ENCODE measurements at places on chromosomes 7 and 10.

DNA sequence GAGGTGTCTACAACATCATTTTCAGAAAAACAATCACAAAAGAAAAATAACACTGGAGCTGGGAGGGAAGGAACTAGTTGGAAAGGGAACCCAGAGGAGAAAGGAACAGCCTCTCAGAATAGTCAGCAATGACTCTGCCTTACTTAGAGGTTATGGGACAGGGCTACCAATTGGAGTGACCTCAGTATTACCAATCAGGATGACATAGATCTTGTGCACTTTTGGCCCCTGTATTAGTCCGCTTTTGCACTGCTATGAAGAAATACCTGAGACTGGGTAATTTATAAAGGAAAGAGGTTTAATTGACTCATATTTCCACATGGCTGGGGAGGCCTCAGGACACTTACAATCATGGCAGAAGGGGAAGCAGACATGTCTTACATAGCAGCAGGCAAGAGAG is 99.7 kb upstream of the SDK1 start:
- no peak for DNase-seq

- peak; percentile 92 for DNase-seq
These were observed 5.1 kb upstream of the MYL7 start for GRCh38 chr7:44145969-44146911.

GRCh38 chr7:82122275-82122674 is 321.3 kb downstream of the CACNA2D1 start:
- no peak for DNase-seq

DNA sequence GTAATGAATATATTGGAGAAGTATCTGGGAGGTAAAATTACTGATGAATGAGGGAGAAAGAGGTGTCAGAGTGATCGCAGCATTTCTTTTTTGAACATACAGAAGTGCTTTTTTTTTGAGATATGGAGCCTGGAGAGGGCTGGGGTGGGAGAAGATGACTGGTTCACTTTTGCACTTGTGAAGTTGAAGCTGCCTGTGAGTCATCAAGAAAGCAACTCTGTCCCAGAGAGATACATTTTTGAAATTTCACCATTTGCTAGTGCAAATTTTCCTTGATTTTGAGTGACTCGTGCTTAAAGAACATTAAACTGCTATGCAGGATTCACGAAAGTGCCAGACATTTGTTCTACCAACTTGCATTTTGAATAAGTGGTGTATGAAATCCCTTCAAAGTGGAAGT is 81.8 kb downstream of the ADRA2A start:
- DNase-seq, result no peak

DNA sequence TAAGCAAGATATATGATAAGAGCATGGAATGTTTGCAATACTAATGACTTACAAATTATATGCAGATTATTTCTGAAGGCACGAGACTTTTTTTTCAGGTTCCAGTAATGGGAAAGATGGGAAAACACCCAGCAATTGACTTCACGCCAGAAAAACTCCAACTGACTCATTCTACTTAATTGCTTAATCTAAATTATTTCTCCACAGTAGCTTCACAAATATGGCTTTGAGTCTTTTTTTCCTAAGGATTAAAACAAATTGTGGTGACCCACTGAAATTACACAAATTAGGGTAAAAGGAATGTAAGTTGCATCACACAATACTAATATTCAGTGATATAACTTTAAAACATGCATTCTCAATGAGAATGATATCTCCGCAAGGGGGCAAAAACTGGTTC is 138.7 kb downstream of the GNAI1 start:
- no peak for DNase-seq

GRCh38 chr7:79529214-79529880 is 75.9 kb upstream of the MAGI2 start:
- no peak for DNase-seq

GRCh38 chr7:130377178-130377577 is 3.1 kb upstream of the CPA1 start:
- no peak for DNase-seq

DNA sequence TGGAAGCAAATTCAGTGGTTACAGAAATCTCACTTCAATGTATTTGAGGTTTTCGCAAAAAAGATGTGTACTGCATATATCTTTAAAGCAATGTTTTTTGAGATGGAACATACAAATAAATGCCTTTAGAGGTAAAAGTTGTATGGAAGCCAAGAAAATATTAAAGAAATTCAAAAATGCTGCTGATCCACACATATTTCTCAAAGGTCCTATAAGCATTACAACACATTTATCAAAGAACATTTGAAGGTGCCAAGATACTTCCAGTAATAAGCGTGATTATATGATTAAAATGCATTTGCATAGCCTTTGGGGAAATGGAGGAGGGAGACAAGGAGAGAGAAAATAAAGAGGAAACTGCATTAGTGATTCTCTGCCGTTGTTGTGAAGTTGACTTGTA is 260.1 kb downstream of the BICC1 start:
- DNase-seq, result no peak

DNA sequence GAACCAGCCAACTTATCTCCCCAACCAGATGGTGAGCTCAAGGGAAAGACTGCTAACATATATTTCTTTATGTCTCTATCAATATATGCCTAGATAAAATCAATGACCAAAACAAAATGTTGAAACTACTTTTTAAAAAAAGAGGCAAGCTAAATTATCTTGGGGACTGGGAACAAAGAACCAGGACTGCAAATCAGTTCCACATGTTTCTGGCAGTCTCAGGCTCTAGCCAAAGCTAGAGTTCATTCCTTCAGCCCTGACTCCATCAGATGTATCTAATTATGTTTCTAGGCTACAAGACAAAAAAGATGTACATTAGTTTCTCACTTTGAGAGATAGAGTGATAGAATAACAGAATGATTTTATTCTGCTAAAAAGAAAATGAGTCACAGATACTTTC is 1290.3 kb upstream of the SORCS1 start:
- DNase-seq, result no peak

DNA sequence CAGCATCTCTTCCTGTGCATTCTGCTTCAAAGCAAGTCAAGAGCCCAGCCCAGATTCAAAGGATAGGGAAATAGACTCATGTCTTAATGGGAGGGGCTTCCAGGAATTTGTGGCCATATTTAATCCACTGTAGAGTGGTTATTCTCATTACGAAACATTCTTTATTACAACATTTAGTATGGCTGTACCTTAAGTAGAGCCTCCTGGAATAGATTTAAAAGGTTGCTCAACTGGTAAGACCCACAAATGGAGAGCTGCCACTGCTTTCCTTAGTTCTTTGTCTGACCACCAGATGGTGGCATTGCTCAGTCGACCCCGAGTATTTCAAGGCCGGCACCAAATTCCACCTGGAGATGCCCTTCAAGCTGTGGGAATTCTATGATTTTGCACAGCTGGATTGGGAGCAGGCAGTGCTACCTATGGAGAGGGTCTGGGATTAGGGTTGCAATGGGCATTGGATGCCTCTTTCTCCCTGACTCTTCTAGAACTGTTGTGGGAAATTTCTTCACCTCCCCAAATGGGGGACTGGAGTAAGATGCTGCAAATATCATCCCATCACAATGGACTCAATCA is 102.2 kb downstream of the RBM20 start:
- DNase-seq, result peak; percentile 71

- no peak for DNase-seq
These were observed 87.5 kb upstream of the HGF start for GRCh38 chr7:81857385-81857784.

DNA sequence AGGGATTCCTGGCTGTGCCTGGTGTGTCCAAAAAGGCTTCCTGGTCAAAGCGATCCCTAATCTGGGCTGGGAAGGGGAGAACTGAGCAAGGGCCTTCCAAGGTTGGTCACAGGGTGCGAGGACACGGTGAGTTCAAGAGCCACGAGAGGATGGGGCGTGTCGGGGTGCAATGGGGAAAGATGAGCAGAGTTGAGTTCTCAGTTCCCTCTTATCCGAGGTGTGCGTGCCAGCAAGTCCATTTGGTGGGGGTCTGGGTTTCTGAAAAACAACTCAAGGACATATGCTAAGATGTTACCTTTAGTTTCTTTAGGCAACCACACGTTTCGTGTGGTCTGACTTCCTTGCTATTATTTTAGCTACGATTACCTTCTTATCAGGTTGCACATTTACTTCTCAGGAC is 1.3 kb downstream of the ZNF775 start:
- no peak for DNase-seq

GRCh38 chr10:25059990-25060389 is 43.6 kb downstream of the THNSL1 start:
- peak; percentile 82 for DNase-seq

GRCh38 chr10:99551158-99551557 is 18.4 kb downstream of the NKX2-3 start:
- DNase-seq, result no peak

DNA sequence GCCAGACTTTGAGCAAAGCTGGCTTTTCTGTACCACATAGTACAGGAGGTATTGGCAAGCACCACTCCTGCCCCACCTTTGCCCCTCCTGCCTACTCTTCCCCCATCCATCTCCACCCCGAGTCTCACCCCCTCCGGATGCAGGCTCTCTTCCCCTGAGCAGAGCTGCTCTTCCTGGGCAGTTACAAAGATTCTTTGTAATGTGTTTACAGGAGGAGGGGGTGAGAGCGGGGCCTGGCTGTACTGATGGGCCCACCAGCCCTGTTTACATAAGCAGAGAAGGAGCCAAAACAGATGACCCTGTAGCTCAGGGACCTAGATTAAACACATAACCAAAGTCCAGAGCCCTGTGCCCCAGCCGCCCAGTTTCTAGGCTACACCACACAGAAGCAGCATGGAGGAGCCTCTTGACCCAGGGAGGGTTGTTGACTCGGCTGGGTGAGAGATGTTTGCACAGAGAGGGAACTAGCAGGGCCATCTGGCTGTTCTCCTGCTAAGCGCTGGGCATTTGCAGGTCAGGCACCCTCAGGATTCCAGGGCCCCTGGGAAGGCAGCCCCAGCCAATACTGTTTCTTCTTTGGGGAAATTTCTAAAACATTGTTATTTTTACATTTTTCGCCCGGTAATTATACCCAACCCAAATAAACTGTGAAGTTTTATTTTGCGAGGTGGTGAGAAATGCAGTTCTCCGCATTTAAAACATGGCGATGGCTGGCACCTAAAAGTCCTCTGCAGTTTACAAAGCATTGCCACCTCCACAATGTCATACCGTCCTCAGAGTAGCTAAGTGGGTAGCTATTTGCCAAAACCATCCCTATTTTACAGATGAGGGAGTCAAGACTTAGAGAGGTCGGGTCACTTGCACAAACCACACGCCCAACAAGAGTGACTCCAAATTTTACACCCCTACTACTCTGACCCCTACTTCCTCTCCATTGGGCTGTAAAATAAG is 11.4 kb upstream of the ZKSCAN1 start:
- peak; percentile 89 for DNase-seq

- peak; percentile 56 for DNase-seq
These were observed 56.9 kb downstream of the NEUROG3 start for GRCh38 chr10:69516316-69516715.

DNA sequence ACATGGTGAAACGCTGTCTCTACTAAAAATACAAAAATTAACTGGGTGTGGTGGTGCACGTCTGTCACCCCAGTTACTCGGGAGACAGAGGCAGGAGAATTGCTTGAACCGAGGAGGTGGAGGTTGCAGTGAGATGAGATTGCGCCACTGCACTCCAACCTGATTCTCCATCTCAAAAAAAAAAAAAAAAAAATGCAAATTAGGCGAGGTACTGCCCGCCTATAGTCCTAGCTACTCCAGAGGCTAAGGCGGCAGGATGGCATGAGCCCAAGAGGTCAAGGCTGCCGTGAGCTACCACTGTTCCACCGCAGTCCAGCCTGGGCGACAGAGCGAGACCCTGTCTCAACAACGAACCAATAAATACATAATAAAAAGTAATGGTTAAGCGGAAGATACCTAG is 1.1 kb upstream of the EIF4H start:
- peak; percentile 48 for DNase-seq

DNA sequence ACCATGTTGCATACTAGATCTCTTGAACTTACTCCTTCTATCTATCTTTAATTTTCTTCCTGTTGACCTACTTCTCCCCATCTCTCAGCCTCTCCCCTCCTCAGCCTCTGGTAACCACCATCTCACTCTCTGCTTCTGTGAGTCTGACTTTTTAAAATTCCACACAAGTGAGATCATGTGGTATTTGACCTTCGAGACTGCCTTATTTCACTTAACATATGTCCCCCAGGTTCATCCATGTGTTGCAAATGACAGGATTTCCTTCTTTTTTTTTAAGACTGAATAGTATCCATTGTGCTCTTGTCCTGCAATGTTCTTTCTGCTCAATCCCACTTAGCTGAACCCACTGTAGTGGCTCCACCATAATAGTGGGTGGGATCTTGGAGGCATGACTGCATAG is 51.4 kb upstream of the DNAJC1 start:
- DNase-seq, result no peak

- DNase-seq, result peak; percentile 25
These were observed 9.0 kb upstream of the SLC13A1 start for GRCh38 chr7:123208793-123209192.

GRCh38 chr7:42070068-42070467 is 166.9 kb downstream of the GLI3 start:
- DNase-seq, result no peak

GRCh38 chr10:119209035-119209735 is 1.8 kb downstream of the GRK5 start:
- DNase-seq, result peak; percentile 69

DNA sequence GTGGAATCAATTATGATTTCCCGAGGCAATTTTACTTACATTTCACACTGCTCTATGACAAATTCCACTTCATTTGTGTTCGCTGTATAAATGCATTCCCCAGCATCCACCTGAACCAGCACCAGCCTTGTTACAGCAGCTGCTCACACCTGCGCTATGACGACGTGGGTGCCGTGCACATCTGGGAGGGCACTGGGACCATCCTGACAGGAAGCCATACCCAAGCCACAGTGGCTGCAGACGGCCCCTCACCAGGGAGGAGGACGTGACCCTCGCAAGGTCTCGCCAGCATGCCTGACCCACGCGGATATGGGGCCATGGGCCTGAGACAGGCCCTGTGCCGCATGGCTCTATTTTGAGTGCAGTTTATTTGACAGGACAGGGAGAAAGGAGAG is 201.3 kb downstream of the MAD1L1 start:
- no peak for DNase-seq

GRCh38 chr10:114704679-114705078 is 46.6 kb upstream of the ABLIM1 start:
- DNase-seq, result no peak

- DNase-seq, result no peak
These were observed 35.9 kb upstream of the ANK3 start for GRCh38 chr10:60425392-60426110.

GRCh38 chr10:75477680-75478079 is 46.3 kb downstream of the LRMDA start:
- DNase-seq, result no peak

DNA sequence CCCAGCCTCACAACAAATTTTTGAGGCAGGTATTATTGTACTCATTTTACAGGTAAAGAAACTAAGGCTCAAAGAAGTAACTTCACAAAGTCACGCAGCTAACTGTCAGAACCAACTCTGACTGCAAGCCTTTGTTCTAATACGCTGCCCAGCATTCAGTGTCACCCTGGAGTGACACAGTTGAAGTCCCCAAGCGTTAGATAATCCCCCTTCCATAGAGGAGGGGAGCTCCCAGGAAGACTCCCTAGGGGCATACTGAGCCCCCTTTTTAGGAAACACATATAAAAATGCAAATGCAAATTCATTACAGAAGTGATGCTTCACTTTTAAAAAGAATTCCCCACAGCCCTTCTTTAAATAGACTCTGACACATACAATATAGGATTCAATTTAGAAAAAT is 101.0 kb upstream of the MACROH2A2 start:
- no peak for DNase-seq

Measured in stomach (tissue), 19 donors.